GM23248 (cell line): ENCODE measurements at places on chromosomes 11 and 22. TPM values are rescaled to one million over a fixed set of nuclear protein-coding genes. Genes with fewer than 3 reads are reported as not detected.

The FXYD6 gene
- 0.20 TPM in 1 of 2 replicates, not detected in the other for polyA plus RNA-seq

DNA sequence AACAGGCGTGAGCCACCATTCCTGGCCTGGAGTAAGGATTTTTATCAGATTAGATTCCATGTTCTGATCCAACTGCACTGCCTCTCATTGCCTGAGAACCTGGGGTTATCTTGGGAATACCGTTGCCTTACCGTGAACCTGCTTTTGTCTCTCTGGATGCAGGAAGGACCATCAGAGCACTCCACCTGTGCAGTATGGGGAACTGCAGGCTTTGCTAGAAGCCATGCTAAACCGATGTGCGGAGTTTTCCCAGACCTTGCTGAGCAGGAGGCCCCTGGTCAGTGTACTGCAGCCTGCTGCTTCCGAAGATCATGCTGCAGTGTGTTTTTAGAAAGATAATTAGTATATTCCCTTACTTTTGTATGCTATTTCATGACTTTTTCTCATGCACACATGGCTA lies 43.6 kb downstream of the MEI1 start:
- no peak overlapping the region for H3K4me3 ChIP-seq
- no peak overlapping the region for H3K27ac ChIP-seq
- H3K36me3 ChIP-seq, result no peaks in the 10 kb centered on the region

GRCh38 chr11:120032766-120033390 lies 105.0 kb downstream of the TRIM29 start:
- H3K4me1 ChIP-seq, result no peaks in the 10 kb centered on the region
- DNase-seq, result no peak
- peaks cover 15% of the 10 kb centered on the region for H3K27me3 ChIP-seq

- peaks cover 25% of the 10 kb centered on the region for H3K4me1 ChIP-seq
- no peak overlapping the region for H3K4me3 ChIP-seq
- no peak for DNase-seq
- no peak overlapping the region for H3K27ac ChIP-seq
- no peaks in the 10 kb centered on the region for H3K27me3 ChIP-seq
Measured at GRCh38 chr22:40236131-40236665, 58.5 kb downstream of the TNRC6B start.

- H3K27me3 ChIP-seq, result no peaks in the 10 kb centered on the region; the same call in 1 of the 2 replicates
- H3K4me1 ChIP-seq, result no peaks in the 10 kb centered on the region
- H3K4me3 ChIP-seq, result no peak overlapping the region
- H3K27ac ChIP-seq, result no peak overlapping the region
- DNase-seq, result no peak
- no peaks in the 10 kb centered on the region for H3K36me3 ChIP-seq
Measured at GRCh38 chr22:19019029-19019678, 83.1 kb upstream of the PRODH start.

DNA sequence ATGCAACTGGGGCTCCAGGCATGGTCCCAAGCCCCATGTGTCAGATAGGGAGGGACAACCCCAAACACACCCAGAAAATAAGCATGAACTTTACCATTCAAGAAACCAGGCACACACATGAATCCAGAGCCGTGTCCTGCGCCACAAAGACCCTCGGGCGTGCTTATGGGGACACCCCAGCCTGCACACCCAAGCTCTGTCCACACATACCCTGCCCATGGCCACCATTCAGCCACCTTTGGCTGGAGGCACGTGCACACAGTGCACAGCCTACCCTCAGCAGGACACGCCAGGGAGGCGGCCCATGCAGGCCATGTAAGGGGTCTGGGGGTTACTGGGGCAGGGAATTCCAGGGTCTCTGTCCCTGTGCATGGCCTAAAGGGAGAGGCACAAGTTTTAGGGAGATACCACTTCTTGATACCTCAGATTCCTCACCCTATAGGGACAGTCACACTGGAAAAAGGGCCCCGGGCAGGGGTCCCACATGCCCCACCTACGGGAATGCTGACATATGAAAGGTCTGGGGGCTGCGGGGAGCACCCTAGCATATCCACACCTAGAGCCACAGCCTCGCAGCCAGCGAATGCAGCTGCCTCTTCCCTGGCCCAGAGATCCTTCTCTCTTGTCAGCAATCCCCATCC lies 20.6 kb downstream of the PACSIN2 start:
- no peaks in the 10 kb centered on the region for H3K27me3 ChIP-seq
- peak overlapping the region; percentile 93 for H3K27ac ChIP-seq
- no peak for DNase-seq
- H3K4me1 ChIP-seq, result peaks cover 87% of the 10 kb centered on the region
- peak overlapping the region; percentile 61 for H3K4me3 ChIP-seq
